Stimulated activated CD4-positive, alpha-beta T cell treated with anti-CD3 and anti-CD28 coated beads, Interleukin-2, amount 100 ng/mL, for 4 hours (primary cell): ENCODE measurements at places on chromosomes 6 and 20.

DNA sequence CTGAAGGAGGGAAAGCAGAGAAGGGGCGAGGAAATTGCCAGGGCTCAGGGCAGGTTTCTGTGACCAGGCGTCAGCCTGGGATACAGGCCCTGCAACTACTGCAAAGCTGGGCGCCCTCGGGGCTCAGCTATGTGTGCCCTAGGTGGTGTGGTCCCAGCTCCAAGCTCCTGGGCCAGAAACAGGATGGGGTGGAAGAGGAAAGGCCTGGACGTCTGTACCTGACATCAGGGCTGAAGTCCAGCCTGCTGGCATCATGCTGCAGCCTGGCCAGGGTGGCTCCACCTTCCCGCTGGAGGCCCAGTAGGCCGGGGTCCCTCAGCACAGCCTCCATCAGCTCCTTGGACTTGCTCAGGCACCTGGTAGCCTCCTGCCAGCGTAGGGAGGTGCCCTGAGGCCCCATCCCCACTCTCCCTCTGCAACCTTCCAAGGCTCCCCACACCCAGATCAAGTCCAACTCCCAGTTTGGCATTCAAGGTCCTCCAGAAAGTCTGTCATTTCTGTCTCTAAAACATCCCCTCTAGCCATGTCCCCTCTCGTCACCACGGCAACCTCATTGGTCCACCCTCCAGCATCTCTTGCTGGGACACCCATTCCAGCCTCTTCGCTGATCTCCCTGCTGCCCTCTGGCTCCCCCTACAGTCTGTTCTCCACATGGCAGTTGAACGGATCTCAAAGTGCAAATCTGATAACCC is 38.2 kb downstream of the KIAA1755 start:
- DNase-seq, result peak; percentile 23

DNA sequence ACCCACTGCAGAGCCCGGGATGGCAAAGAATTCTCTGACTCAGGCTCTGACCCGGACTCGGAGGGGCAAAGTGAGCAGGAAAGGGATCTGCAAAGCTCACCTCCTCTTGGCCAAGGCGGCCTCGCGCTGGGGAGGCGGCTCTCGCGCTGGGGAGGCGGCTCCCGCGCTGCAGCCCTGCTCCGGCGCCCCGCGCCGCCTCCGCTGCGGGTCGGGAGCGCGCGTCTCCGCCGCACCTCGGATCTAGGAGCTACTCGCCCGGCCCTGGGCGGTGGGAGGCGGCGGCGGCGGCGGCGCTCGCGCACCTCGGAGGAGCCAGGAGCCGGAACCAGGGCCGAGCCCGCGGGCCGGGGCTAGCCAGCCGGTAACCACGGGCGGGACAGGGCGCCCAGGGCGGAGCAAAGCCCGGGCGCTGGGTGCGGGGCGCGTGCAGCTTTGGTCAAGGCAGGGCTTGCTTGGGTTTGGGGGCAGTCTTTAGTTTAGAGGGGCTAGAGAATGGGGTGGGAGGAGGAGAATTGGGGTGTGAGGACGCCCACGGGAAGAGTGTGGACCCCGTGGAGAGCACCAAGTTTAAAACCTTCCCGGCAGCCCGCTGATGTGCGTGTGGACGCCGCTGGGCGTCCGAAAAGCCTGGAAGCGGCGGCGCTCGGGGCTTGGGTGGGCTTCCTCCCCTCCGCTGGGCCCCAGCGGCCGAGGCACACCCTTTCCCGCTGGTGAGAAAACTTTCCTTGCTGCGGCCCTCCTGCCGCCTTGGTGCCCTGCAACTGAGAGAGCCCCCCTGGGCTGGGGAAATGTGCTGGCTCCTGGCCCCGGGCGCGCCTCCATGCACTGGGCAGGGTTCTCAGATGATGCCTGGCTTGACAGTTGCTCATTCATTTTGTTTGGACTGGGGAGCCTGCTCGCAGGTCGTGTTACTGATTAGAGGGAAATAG is at the start of gene MRAP2:
Gene MRAP2, plus strand, starts transcription at position 250 of the 929 bp plus-strand sequence. CDS start 21,547 bp downstream, outside the sequence.
- no peak for DNase-seq

DNA sequence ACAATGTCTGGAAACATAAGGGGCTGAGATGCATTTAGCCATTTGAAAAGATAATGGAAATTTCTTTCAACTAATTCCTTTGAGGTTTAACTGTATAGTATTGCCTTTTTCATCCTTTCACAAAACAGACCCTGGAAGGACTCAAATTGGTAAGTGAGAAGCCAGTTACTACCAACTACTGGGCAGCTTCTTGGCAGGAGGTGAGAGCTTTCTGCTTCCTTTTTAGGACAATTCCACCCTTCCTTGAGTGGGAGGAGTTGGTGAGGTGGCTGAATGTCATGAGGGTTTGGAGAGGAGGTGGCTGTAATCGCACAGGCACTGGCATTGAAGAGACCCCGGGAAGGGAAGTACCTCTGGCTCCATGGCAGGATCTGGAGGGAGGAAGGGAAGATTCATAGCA is 341.1 kb downstream of the NRN1 start:
- no peak for DNase-seq

DNA sequence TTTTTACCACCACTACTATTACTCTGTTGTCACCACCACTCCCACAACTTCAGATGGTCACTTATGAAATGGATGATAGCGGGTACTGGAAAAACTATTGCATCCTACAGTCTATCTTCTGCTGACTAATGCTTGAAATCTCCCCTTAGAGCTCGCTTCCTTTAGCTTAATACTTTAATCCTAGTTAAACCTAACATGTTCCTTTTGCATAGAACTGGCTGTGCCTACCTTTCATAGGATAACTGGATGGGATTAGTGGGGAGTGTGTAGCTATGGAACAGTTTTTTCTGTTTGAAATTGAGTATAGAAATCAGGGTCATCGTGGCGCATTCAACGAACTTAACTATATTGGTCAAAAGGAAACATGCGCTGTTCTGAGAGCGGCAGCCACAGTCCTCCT is 294.7 kb downstream of the FARS2 start:
- DNase-seq, result no peak

- DNase-seq, result no peak
These were observed 86.0 kb downstream of the MYB start for GRCh38 chr6:135267085-135267484.

DNA sequence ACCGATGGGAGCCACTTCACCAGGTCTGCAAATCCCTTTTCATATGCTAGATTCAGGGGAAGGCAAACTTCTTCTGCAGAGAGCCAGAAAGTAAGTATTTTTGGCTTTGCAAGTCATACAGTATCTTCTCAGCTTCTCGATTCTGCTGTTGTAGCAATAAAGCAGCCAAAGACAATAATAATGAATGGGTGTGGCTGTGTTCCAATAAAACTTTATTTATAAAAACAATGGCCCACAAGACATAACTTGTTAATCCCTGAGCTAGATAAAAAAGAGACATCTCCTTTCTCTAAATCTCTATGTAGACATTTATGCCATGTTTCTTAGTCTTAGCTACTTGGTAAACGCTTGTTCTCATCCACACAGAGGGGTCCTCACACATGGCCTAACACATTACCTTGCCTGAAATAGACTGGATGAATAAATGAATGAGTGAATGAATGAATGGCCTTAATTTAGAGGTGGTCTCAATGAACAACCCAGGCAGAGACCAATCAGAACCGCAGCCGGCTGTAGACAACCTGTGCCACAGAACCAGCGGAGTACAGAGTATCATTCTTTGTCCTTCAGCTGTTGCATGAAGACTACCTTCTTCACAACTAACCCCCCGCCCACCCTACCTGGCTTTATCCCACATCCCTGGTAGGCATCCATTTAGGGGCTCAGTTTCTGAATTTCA is 13.5 kb upstream of the PREX1 start:
- no peak for DNase-seq

DNA sequence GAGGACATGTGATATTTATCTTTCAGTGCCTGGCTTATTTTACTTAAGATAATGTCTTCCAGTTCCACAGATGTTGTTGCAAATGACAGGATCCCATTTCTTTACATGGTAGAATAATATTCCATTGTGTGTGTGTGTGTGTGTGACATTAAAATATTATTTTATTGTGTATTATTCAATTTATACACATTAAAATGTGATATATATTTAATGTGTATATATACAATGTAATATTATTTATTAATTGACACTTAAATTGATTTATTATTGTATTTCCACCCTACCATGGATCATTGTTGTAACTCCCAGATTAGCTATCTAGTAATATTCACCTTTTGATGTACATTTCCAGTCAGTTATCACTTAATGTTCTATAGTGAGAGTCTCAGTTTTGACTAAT is 1422.5 kb upstream of the ADGRB3 start:
- DNase-seq, result no peak

- no peak for DNase-seq
These were observed 37.8 kb upstream of the IGF2R start for GRCh38 chr6:159931112-159931511.

- DNase-seq, result no peak
These were observed 66.9 kb downstream of the GMPR start for GRCh38 chr6:16305246-16305725.

DNA sequence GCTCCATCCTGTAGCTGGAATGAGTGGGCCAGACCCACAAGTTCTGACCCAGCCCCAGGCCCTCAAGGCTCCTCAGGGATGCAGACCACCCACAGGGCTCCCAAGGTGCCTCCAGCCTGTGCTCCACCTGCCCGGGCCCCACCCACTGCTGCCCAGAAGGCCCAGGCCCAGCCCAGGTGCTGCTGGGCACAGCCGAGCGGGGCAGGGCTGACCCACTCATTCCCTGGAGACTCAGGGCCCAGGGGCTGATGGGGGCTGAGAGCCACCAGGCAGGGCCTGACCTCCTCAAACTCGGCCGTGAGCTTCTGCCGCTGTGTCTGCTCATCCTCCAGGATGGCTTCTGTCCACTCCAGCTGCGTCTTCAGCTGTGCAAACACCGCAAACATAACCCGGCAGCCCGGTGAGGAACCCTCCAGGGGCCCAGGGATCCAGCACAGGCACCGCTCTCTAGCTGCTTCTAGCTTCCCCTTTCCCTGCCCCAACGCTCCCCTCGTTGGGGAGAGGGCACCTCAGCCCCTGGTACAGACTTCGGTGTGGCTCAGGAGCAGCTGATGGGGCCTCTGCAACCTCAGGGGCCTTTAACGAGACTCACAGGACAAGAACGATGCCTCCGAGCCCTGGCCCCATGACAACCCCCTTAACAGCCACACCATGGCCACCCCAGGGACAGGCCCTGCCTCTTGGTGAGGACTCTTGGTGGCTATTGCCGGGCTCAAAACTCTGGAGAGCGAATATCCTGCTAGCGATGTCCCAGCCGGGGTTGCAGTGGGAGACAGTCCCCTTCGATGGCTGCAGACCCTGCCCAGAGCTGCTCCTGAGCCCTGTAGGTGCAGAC is 46.0 kb downstream of the DSTN start:
- no peak for DNase-seq

GRCh38 chr6:86856937-86857563 is 80.3 kb upstream of the HTR1E start:
- no peak for DNase-seq

DNA sequence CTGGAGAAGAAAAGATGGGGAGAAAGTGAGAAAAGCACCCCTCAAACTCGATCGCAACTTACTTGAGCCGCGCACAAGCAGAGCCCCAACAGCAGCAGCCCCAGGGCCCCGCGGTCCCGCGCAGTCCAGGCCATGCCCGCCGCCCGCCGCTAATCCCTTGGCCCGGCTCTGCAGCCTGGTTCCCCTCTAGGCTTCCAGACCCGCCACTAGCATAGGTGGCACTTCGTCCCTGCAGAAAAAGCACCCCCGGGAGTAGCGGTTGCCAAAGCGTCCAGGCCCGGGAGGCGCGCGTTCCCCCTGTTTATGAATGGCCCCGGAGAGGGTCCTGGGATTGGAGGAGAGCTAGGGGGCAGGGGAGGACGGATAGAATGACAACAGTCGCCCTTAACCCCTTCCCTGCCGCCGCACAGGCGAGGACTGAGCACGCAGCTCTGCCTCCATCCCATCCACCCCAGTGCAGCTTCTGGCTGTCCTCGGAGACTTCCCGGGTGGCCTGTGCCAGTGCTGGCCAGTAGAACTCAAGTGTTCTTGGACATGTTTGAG is 19.9 kb downstream of the COL9A1 start:
- DNase-seq, result no peak

- peak; percentile 6 for DNase-seq
These were observed at the start of gene C6orf141 for GRCh38 chr6:49550492-49551077. C6orf141 (plus strand) TSS chr6:49550668; CDS start chr6:49550793, 125 bp downstream.

GRCh38 chr6:111377558-111378120 is 105.4 kb downstream of the REV3L start:
- DNase-seq, result no peak

DNA sequence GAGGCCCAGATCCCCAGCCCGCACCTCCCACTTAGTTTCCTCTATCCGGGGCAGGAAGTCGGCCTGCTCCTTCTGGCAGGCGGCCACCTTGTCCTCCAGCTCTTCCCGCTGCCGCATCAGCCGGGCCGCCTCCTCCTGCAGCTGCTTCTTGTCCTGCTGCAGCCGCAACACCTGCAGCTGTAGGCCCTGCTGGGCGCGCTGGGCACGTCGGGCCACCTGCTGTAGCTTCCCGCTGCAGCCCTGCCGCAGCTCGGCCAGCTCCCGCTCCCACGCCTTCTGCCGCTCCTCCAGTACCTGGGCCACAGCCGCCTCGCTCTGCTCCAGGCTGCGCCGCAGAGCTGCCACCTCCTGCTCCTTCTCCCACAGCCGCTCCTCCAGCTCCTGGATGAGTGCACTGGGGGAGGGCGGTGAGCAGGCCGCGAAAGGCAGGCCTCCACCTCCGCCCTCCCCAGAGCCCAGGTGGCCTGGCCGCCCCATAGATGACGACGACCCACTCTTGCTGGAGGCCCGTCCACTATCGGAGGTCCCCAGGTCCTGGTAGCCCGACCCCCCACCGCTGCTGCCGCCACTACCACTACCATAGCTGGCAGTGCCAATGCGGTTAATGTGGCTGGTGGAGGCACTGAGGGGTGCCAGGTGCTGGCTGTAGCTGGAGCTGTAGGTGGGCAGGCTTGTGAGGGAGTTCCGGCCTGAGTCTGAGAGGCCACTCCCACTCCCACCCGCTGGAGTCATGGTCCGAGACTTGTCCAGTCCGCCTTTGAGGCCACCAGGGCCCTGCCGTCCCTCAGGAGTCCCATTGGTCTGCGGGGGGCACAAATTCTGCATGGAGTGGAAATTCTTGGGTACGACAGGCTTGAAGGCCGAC is 6.0 kb upstream of the FASTKD5 start:
- no peak for DNase-seq

DNA sequence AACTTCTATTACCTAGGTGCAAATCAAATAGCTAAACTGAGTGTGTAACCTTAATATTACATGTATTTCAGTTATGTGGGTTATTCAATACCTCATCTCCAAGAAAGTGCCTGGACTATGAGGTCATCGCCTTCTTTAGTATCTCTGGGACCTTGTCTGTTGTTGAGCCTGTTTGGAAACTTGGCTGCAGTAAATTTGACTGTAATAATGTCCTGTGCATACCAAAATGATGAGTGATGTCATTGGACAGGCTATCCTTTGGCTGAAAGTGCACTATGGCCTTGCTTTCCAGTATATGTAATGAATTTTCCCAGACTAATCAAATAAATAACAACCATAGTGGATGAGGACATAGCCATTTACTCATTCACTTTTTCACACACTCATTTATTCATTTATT is 455.1 kb downstream of the ADGRB3 start:
- DNase-seq, result no peak

- no peak for DNase-seq
These were observed 12.7 kb downstream of the IGF2R start for GRCh38 chr6:159981403-159982245.

DNA sequence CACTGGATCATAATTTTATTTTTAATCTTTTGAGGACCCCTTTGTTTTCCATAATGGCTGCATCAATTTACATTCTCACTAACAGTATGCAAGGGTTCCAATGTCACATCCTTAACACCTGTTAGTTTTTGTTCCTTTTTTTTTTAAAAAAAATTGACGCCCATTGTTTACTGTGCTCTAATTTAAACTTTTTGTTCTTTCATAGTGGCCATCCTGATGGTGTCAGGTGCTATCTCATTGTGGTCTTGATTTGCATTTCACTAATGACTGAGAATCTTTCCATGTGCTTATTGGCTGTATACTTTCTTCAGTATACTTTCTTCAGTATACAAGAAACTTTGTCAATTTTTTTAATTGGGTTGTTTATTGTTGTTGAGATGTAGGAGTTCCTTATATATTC is 347.0 kb downstream of the RNGTT start:
- no peak for DNase-seq
